ENCODE measurements at places on chromosomes 4 and X.
A peak's percentile ranks its signal among the peaks of the same experiment; 100 is the strongest.

GRCh38 chr4:83890816-83891215, 354.9 kb downstream of the GPAT3 start:
- no peak for DNase-seq

DNA sequence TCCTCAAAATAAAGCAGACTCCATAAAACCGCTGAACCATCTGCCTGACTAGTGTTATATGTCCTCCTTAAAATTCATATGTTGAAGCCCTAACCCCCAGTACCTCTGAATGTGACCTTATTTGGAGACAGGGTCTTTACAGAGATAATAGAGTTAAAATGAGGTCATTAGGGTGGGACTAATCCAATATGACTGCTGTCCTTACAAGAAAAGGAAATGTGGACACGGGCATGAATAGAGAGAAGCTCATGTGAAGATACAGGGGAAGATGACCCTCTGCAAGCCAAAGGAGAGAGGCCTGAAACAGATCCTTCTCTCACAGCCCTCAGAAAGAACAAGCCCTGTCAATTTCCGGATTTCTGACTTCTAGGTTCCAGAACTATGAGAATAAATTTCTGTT, 82.0 kb upstream of the KLHL13 start:
- no peak for DNase-seq

GRCh38 chr4:2599304-2599654, 62.8 kb downstream of the FAM193A start:
- no peak for DNase-seq

GRCh38 chrX:42021058-42021457, 97.7 kb upstream of the CASK start:
- DNase-seq, result no peak

DNA sequence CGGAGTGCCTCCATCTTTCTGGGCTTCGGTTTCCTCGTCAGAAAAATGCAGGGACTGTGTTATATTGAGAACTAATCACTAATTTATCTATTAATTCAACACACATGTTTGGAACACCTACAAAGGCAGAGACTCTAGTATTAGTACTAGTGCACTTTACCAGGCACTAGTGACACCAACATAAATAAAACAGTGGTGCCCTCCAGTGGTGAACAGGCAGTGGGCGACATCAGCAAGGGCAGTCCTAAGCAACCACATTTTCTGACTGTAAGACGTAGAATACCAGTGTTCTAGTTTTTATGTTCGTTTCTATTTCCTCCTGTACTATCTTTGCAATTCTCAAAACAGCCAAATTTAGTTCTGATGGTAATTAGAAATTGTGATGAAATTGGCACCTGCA, 69.1 kb upstream of the UCP1 start:
- DNase-seq, result peak; percentile 51

- peak; percentile 56 for DNase-seq
Observed at GRCh38 chrX:40146262-40147125, 48.7 kb upstream of the BCOR start.

DNA sequence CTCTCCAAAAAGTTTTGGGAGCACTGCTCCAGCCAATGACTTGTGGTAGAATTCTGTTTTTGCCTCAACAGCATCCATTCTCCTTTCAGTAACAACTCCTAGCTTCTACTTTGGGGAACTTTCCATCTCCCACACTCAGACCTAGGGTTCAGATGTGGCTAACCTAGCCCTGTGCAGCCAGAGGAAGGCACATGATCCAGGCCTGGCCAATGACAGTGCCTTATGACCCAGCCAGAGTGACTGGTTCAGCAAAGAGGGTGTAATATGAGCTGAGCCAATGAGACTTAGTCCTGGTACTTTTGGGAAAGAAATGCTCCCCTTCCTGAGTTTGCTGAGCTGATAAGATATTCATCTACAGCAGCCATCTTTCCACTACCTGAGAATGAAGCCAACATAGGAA, 5.4 kb upstream of the USP46 start:
- DNase-seq, result no peak

DNA sequence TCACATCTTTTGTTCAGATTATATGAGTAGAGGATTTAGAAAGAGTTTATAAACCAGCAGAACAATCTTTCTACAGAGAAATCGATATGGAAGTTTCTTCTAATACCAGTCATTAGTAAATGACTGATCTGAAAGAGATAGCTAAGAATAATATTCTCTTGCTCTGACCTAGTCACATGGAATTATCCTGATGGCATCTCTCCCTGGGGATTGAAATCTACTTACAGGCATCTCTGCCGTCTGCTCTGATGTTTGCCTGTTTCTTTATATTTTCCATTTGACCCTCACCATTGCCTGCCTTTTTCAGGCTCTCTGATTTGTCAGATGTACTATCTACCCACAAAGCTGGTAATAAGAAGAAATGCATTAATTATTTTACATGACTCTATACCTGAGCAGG, 1157.3 kb downstream of the PCDH7 start:
- no peak for DNase-seq

DNA sequence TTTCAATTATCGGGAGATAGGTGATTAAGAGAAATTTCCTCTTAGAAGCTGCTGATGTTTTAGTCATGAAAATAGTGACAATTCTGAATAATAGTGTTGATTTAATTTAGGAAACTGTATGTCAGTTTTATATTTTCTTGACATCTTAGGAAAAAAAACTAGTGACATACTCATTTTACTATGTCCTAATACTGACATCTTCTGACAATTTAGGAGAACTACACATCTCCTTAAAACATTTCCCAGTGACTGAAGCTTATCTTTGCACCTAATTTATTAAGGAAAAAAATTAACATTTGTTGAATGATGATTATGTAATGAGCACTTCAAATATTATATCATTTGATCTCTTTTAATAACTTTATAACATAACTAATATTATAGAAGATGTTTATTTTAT, 42.0 kb upstream of the RBMXL3 start:
- DNase-seq, result no peak

DNA sequence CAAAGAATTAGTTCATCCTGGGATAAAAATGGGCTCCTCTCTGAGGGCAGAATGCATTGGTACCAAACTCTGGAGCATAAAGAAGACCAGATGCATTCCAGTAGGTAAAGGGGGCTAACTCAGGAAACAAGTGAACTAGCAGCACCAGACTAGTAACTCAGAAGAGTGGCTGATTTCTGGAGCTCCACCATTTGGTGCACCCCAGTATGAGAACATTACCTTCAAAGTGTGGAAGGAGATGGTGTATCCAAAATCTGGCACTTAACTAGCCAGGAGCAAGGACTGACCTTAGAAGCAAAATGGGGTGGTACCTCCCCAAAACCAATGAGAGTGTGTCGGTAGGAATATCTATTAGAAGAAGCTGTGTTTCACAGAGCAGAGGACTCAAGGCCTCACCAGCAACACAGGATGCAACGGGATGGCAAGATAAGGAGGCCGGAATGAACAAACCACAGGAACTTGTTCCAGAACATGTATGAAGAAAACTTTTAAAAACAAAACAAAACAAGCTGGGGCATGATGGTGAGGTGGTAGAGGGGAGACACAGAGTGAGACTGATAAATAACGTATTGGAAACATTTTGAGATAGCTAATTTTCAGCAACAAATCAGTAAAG, 142.3 kb downstream of the INPP4B start:
- DNase-seq, result peak; percentile 64

- DNase-seq, result no peak
Observed at GRCh38 chr4:161714931-161715330, 448.9 kb downstream of the FSTL5 start.

DNA sequence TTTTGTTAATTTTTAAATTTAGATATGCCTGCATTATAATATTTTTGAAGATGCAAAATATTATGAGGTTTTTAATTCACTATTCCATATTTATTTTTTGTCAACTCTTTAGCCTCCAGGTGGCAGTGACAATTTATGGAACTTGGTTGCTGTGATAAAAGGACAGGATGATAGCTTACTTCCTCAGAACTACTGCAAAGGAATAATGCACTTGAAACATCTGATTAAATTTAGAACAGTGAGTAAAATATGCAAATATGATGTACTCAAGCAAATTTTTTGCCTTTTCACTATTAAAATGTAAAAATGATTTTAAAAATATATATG, 45.1 kb downstream of the SPATA4 start:
- DNase-seq, result no peak

GRCh38 chr4:38785901-38786402, 3.2 kb upstream of the TLR10 start:
- no peak for DNase-seq

GRCh38 chr4:10100734-10101216, 15.8 kb downstream of the WDR1 start:
- DNase-seq, result peak; percentile 47

DNA sequence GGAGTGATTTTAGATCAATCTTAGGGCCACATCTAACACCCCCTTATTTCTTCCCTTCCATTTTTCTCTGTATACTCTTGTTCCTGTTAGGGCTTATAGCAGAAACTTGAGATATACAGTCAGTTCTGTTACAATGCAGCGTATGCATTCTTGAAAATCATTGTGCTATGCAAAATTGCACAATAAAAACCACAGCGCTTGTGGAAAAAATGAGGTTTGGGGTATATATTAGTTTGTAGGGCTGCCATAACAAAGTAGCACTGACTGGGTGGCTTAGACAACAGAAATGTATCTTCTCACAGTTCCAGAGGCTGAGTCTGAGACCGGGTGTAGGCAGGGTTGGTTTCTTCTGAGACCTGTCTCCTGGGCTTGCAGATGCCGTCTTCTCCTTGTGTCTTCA, 59.0 kb downstream of the WWC2 start:
- no peak for DNase-seq

GRCh38 chr4:118997601-118998000, 108.9 kb downstream of the SYNPO2 start:
- DNase-seq, result no peak

DNA sequence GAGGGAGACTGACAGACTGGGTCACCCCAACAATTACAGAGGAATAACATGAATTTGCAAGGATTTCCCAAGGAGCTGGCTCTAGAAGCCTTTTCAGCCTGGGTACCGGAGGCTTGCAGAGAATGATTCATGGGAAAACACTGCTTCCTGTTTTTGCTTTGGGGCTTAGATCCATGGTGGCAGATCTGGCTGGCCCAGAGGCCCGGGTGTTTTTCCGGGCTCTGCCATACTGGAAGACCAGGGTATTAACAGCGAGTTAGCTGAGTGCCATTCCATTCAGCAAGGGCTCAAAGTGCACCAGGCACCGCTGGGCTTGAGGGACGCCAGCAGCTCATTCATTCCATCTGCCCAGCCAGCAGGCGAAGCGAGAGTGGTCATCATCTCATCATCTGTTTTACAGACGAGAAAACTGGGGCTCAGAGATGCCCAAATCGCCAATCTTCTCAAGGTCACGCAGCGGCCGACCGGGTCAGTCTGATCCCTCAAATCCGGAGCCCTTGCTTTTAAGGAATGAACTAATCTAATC, 1.3 kb downstream of the WDR1 start:
- DNase-seq, result no peak

DNA sequence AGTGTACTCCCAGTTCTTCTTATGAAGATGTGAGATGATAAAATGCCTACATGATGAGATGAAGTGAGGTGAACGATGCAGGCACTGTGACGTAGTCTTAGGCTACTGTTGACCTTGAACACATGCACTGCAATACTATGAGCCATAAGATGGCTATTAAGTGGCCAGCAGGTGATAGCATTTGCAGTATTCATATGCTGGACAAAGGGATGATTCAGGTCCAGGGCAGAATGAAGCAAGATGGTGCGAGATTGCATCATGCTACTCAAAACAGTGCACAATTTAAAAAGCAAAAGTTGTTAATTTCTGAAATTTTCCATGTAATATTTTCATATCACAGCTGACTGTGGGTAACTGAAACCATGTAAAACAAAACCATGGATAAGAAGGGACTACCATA, 781.4 kb downstream of the PCDH18 start:
- DNase-seq, result no peak

GRCh38 chrX:43108828-43109227, 330.9 kb upstream of the PPP1R2C start:
- DNase-seq, result no peak

GRCh38 chr4:145935253-145936141, 3.1 kb downstream of the ZNF827 start:
- DNase-seq, result peak; percentile 25

DNA sequence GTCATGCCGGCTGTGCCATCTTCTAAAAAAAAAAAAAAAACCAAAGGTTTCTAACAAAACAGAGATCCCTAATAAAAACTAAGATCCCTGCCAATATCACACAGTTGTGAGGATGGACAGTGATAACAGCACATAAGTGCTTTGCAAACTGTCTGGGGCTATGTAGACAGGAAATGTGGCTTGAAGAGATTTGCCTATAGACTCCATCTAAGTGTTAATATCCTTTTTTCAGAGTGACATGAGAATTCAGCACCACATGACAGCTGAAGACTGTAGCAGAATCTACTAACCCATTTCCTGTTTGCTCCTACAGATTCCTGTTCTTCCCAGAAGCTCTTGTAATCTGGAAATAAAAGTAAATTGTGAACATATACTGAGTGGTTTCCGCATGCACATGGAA, 215.4 kb downstream of the KDR start:
- DNase-seq, result no peak

DNA sequence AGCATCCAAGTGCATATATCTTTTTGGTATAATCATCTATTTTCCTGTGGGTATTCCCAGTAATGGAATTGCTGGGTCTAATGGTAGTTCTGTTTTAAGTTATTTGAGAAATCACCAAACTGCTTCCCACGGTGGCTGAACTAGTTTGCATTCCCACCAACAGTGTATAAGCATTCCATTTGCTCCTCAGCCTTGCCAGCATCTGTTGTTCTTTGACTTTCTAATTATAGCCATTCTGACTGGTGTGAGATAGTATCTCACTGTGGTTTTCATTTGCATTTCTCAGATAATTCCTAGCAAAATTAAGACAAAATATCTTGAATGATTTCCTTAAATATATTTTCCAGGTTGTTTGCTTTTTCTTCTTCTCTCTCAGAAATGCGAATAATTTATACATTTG, 341.1 kb downstream of the GBA3 start:
- no peak for DNase-seq

DNA sequence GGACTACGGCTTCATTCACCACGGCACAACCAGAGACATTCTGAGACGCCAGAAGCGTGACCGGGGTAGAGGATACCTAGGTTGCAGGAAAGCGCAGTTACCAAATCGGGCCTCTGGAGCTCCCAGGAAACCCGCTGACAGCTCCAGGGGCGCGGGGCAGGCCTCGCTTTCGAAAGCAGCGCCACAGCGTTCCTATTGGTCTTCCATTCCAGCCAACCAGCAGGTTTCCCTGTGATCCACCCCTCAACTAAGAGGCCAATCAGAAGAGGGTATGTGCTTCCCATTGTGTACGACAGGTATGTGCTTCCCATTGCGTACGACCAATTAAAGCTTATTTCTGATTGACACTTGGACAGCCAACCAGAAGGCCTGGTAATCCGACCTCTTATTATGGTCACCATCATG, 14.9 kb downstream of the SNX12 start:
- DNase-seq, result peak; percentile 26

Measured in activated naive CD4-positive, alpha-beta T cell treated with anti-CD3 and anti-CD28 coated beads, Interleukin-2, amount 10 ng/mL, durations not matched to agents 7 days and 5 days (primary cell).